CD8-positive, alpha-beta memory T cell (primary cell): ENCODE measurements at places on chromosomes 4 and X. TPM values are rescaled to one million over a fixed set of nuclear protein-coding genes. Genes with fewer than 3 reads are reported as not detected.
A peak's percentile ranks its signal among the peaks of the same experiment; 100 is the strongest.

DNA sequence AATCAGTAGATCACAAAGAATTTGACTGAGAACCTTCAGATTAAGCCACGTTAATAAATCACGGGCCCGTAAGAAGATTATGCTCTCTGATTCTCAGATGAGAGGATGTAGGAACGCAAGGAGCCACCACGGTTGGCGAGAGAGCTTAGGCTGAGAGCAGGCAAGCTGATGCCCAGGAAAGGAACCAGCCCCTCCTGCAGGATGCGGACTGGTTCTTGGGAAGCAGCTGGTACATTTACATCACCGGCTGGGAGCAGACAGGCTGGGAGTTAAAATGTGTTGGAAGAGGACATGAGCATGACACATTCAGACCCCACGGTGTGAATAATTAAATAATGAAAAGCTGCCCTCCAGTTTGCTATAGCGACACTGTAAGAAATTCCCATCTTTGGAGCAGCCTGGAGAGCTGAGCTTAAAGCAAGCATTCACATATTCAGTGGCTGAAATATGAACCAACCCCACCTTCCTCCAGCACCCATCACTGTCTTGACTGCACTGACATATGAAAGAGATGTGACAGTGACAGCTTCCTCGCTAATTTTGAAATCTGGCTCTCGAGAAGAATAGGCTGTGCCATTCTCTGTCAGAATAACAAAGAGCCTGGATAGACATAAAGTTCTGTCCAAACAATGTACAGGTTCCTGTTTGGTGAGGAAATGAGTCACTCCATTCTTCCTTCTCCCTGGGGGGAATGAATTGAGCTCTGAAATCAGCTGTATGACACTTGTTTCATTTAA, 33.1 kb downstream of the LNX1 start:
- no peak overlapping the region for H3K27ac ChIP-seq
- no peak for DNase-seq
- H3K4me3 ChIP-seq: no peak overlapping the region
- H3K4me1 ChIP-seq: no peaks in the 10 kb centered on the region

- no peak for DNase-seq
- no peaks in the 10 kb centered on the region for H3K4me1 ChIP-seq
- no peak overlapping the region for H3K4me3 ChIP-seq
- no peaks in the 10 kb centered on the region for H3K36me3 ChIP-seq
Measured at GRCh38 chr4:101232074-101232776, 115.1 kb downstream of the PPP3CA start.

- H3K4me3 ChIP-seq: no peak overlapping the region
- no peaks in the 10 kb centered on the region for H3K4me1 ChIP-seq
- no peak overlapping the region for H3K27ac ChIP-seq
- H3K36me3 ChIP-seq: no peaks in the 10 kb centered on the region
Measured at GRCh38 chr4:107248571-107248970, 212.5 kb upstream of the DKK2 start.

GPC4 gene
- total RNA-seq: not detected

CXCL6 gene
- not detected for total RNA-seq

BBS7 gene
- total RNA-seq: 23.3 TPM

DNA sequence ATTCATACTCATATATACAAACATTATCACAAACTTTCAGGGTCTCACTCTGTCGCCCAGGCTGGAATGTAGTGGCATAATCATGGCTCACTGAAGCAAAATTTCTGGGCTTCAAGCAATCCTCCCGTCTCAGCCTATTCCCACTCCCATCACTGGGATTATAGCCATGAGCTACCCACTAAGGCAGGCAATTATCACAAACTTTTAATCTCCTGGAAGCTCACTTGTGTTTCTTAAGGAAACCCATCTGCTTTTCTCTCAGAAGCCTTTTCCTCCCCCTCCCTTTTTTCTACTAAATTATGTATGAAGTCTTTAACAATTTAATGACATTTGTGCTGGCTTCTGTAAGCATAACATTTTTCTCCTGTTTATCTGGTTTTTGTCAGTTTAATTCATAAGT, 170.5 kb downstream of the AREG start:
- no peak overlapping the region for H3K27ac ChIP-seq
- no peaks in the 10 kb centered on the region for H3K4me1 ChIP-seq
- H3K4me3 ChIP-seq: no peak overlapping the region

DNA sequence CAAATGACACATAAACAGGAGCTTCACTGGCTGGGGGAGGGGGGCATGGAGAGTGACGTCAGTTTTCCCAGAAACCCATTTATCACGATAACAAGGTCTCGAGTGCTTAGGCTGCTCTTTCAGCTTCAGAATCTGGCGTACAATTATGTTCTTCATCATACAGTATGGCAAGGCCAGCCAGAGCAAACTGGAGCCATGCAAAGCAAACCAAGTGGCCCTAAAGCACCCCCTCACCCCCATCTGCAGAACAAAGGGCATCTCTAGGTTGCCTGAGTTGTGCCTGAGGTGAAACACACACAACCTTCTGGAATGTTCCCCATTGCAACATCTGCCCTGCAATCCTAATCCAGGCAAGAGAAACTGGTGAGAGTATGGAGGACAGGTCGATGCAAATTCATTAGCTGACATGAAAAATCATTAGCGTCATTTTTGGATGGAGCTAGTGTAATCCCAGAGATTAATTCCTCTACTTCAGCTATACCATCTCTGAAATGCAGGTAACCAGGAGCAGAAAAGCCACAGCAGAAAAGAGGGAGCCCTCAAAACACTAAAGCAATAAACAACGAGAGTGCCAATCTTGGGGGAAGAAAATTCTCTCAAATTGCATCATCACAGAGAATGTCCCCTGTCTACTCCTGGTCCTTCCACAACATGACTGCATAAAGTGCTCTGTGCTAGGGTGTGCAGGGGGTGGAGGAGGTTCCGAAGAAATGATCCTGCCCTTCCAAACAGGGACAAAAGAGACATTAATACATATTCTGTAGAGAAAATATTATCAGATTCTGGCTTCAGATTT, 1.8 kb downstream of the SEPTIN6 start:
- DNase-seq: no peak
- H3K27ac ChIP-seq: peak overlapping the region; percentile 89
- no peaks in the 10 kb centered on the region for H3K36me3 ChIP-seq
- peak overlapping the region; percentile 78 for H3K4me3 ChIP-seq
- no peaks in the 10 kb centered on the region for H3K27me3 ChIP-seq
- H3K4me1 ChIP-seq: peaks cover 38% of the 10 kb centered on the region

DNA sequence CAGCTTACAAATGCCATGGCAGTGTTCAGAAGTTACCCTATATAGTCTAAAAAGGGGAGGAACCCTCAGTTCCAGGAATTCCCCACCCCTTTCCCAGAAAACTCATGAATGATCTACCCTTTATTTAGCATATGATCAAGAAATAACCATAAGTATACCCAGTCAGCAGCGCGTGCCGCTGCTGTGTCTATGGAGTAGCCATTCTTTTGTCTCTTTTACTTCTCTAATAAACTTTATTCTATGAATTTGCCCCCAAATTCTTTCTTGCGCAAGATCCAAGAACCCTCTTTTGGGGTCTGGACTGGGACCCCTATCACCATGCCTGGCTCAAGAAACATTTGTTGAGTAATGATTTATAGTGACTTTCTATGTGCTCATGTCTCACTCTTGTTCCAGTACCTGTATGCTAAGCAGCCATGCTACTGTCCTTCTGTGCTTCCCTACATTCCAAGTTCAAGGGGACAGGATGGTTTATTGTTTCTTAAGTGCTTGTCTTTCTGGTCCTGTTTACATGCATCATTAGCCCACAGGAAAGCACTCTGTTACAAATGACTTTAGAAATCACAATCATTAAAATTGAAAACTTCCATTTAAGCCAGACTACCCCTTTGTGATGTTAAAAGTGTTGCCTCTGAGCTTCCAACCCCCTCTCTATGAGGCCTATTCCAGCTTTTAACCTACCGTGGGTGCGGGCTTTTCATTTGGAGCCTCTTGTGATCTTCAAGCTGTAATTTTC, 63.4 kb upstream of the S100G start:
- no peak for DNase-seq
- no peaks in the 10 kb centered on the region for H3K36me3 ChIP-seq
- H3K4me3 ChIP-seq: no peak overlapping the region
- H3K27ac ChIP-seq: no peak overlapping the region

- no peak overlapping the region for H3K4me3 ChIP-seq
- H3K27me3 ChIP-seq: no peaks in the 10 kb centered on the region
- DNase-seq: no peak
- H3K27ac ChIP-seq: no peak overlapping the region
Measured at GRCh38 chr4:168451744-168452390, 28.4 kb downstream of the DDX60L start.

DNA sequence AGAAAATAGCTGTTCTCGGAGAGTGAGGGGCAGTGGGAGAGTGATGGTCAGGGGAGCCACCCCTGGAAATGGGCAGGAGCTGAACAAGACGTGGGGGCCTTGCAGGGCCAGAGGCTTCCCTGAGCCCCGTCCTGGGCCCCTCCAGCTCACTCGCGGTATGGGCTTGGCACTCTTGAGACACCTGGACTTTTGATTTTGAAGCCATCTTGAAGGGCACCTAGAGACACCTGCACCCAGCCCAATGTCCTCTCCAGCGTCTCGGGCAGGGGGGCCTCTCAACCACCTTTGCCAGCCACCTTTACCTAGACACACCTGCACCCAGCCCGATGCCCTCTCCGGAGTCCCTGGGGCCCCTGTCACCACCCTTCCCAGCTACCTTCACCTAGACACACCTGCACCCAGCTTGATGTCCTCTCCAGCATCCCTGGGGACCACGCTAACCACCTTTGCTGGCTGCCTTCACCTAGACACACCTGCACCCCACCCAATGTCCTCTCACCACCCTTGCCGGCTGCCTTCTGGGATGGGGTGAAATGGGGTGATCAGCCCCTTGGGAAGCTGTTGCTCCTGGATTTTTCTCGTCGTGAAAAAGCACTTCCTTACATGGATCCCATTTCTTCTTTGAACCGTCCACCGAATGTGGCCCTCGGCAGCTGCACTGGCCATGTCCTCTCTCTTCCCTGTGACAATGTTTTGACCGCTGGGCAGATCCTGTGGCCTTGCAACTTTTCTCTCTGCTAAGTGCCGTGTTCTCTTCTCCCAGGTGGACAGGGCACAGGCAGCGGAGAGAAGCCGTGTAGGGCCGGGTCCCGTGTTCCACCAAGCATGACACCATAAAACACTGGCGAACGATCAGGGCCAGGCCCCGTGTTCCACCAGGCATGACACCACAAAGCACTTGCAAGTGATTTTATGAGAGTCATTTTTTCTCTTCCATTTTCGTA, 47.5 kb downstream of the CPZ start:
- H3K4me1 ChIP-seq: no peaks in the 10 kb centered on the region
- no peak for DNase-seq
- H3K27ac ChIP-seq: no peak overlapping the region
- H3K36me3 ChIP-seq: no peaks in the 10 kb centered on the region
- no peaks in the 10 kb centered on the region for H3K27me3 ChIP-seq
- H3K4me3 ChIP-seq: no peak overlapping the region

DNA sequence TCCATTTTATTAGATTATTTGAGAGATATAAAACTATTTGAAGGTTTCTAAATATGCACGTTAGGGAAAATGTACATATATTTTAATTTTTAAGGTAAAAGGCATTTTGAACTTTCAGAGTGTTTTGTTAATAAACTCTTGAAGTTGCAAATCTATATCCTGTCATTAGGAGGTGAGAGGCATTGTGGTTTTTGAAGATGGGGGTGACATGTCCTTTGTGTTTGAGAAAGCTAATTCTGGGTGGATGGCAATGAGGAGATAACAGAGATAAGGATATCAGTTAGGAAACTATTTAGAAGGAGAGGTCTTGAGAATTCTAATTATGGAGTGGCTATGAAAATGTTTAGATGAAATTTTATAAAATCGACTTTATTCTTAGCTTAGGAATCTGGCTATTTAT, 6.1 kb downstream of the STIM2 start:
- H3K4me1 ChIP-seq: peaks cover 82% of the 10 kb centered on the region
- DNase-seq: no peak
- no peaks in the 10 kb centered on the region for H3K27me3 ChIP-seq
- H3K4me3 ChIP-seq: no peak overlapping the region

ASMT gene
- total RNA-seq: 2.1 TPM

ARX gene
- not detected for total RNA-seq

GRCh38 chr4:56683455-56683854, 2.4 kb upstream of the HOPX start:
- no peaks in the 10 kb centered on the region for H3K4me1 ChIP-seq
- no peak overlapping the region for H3K4me3 ChIP-seq
- no peak for DNase-seq
- no peaks in the 10 kb centered on the region for H3K36me3 ChIP-seq
- no peak overlapping the region for H3K27ac ChIP-seq

DNA sequence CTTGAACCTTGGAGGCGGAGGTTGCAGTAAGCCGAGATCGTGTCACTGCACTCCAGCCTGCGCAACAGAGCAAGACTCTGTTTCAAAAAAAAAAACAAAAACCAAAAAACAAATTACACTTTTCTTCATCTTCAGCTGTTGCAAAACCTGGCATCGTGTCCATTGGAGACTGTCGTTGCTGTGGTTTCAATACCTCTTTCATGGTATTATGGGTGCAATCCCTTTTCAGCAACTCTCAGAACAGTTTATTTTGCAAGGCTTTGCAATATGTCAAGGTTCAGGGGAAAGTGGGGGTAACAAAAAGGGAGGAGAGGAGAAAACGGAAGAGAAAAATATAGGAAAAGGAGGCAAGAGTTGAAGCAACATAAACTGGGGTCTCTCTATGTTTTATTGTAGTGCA, 40.8 kb downstream of the ARSD start:
- no peak overlapping the region for H3K4me3 ChIP-seq
- H3K27me3 ChIP-seq: no peaks in the 10 kb centered on the region
- no peaks in the 10 kb centered on the region for H3K36me3 ChIP-seq
- DNase-seq: no peak
- no peaks in the 10 kb centered on the region for H3K4me1 ChIP-seq
- no peak overlapping the region for H3K27ac ChIP-seq

IGSF1 gene
- not detected for total RNA-seq

GRCh38 chrX:134760650-134761049, 102.4 kb upstream of the PLAC1 start:
- no peak overlapping the region for H3K27ac ChIP-seq
- H3K4me3 ChIP-seq: no peak overlapping the region
- no peaks in the 10 kb centered on the region for H3K36me3 ChIP-seq
- no peak for DNase-seq
- no peaks in the 10 kb centered on the region for H3K27me3 ChIP-seq

GRCh38 chrX:77436682-77437081, 10.5 kb upstream of the FGF16 start:
- H3K27me3 ChIP-seq: no peaks in the 10 kb centered on the region
- no peak overlapping the region for H3K27ac ChIP-seq
- no peak for DNase-seq
- no peak overlapping the region for H3K4me3 ChIP-seq
- H3K4me1 ChIP-seq: no peaks in the 10 kb centered on the region

SMIM31 gene
- not detected for total RNA-seq

MND1 gene
- total RNA-seq: 20.2 TPM

TSPAN7 gene
- not detected for total RNA-seq

YY2 gene
- 1.8 TPM for total RNA-seq

ZNF185 gene
- total RNA-seq: 0.96 TPM

GRCh38 chr4:38811297-38811696, 6.7 kb upstream of the TLR1 start:
- no peaks in the 10 kb centered on the region for H3K4me1 ChIP-seq
- no peaks in the 10 kb centered on the region for H3K36me3 ChIP-seq
- no peak overlapping the region for H3K27ac ChIP-seq
- H3K4me3 ChIP-seq: no peak overlapping the region
